ENCODE measurements at places on chromosomes 3 and 15.

- no peak for DNase-seq
Observed at GRCh38 chr3:188057124-188057523, 96.8 kb upstream of the LPP start.

GRCh38 chr3:87719060-87719459, 339.7 kb downstream of the CGGBP1 start:
- no peak for DNase-seq

DNA sequence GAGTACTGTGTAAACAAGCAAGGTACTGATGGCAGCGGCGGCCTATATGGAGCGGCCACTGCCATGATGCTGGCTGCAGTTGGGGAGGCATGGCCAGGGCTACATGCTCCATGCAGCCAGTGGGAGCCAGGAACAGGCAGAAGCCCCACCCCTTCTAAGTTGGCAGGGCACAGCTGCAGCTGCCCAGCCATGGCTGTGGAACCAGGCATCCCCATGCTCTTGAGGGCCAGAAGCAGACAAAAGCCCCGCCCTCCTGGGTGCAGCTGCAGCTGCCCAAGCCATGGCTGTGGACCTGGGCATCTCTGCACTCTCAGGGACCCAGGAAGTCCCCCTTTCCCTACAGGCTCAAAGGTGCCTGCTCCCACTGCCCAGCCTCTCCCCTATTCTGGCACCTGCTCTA, 150.9 kb downstream of the FMN1 start:
- no peak for DNase-seq

DNA sequence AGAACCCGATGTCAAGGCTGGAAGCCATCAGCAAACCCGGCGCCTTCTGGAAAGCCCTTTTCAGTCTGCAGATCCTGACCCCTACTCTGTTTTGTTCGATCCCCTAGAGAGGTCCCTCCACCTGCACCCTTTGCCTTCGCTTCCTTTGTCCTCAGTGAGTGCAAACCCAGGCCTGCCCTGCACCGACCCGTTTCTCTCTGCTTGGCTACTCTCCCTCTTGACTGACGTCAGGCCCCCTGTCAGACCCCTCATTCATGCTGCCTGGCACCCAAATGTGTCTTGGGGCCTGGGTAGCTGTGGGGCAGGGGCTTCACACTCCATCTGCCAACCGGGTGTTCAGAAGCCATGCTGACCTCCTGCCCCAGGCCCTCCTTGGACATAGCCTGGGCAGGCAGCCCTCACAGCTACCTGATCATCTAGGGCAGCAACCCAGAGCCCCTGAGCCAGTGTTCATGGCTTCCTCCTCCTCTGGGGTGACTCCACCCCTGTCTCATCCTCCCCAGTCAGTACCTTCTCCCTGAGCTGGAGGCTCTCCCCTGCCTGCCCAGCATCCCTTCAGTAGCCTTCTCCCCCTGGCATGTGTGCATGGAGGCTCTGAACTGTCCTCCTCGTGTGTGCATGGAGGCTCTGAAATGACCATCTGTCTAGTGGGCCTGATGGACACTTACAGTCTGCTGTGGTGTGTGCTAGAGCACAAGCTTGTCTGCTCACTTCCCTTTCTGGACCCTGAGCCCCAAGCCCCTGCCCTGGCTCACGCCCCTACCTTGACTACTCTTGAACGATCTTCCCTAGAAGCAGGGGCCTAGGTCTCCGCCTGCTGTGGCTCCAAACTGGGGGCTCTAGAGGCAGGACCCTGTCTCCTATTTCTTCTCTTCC, 69.4 kb downstream of the EXOG start:
- DNase-seq, result no peak

- DNase-seq, result no peak
Observed at GRCh38 chr15:38010395-38010794, 76.0 kb downstream of the TMCO5A start.

DNA sequence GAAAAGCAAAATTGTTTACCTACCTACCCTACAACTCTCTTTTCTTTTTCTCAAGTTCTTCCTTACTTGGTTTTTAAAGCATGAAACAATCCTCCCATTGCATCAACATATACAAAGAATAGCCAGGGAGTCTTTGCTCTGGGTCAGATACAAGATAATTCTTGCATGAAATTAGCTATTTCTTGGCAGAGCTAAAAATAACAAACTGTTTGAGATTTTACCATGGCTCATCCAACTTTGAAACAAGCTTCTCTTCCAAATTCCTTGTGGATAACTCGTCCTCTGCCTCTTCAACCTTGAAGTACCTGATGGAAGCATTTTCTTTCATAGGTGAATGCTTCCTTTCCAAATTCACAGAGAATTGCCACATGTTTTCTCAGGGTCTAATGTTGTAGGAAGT, 9.2 kb upstream of the CBLB start:
- DNase-seq, result no peak

GRCh38 chr3:184361532-184361931, at the start of the genes CLCN2 and POLR2H:
Gene CLCN2 (minus strand): TSS chr3:184361605. CDS start chr3:184361479, 126 bp downstream.
Gene POLR2H (plus strand): TSS chr3:184361710. CDS start chr3:184363493, 1,783 bp downstream.
- no peak for DNase-seq

GRCh38 chr15:42385206-42385979, 26.1 kb downstream of the CAPN3 start:
- no peak for DNase-seq

DNA sequence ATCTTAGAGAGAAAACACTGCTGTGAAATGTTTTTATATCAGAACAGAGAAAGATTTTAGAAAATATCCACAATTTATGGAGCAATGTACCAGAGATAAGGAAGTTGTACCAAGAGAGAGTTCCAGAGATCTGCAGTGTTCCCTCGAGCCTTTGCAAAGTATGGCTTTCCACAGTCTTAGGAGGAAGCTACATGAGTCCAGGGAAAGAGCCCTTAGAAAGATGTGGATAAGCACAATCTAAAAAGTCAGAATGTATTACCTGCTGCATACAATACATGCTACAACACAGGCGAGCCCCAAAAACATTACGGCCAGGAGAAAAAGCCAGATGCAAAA, 56.4 kb downstream of the ZNF860 start:
- DNase-seq, result no peak

DNA sequence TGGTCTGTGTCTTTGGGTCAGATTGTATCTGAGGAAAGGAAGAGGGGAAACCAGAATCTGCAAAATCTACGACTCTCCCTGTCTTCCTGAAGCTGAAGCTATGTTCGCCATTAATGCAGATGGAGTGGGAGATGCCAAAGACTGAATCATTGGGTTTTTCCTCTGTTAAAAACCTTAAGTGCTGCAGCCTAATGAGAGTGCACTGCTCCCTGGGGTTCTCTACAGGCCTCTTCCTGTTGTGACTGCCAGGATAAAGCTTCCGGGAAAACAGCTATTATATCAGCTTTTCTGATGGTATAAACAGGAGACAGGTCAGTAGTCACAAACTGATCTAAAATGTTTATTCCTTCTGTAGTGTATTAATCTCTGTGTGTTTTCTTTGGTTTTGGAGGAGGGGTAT, 24.0 kb downstream of the RMDN3 start:
- DNase-seq, result no peak

- DNase-seq, result peak; percentile 17
Observed at GRCh38 chr3:14925729-14926591, 21.4 kb upstream of the NR2C2 start.

GRCh38 chr15:68284616-68285258, 7.2 kb downstream of the FEM1B start:
- DNase-seq, result no peak

DNA sequence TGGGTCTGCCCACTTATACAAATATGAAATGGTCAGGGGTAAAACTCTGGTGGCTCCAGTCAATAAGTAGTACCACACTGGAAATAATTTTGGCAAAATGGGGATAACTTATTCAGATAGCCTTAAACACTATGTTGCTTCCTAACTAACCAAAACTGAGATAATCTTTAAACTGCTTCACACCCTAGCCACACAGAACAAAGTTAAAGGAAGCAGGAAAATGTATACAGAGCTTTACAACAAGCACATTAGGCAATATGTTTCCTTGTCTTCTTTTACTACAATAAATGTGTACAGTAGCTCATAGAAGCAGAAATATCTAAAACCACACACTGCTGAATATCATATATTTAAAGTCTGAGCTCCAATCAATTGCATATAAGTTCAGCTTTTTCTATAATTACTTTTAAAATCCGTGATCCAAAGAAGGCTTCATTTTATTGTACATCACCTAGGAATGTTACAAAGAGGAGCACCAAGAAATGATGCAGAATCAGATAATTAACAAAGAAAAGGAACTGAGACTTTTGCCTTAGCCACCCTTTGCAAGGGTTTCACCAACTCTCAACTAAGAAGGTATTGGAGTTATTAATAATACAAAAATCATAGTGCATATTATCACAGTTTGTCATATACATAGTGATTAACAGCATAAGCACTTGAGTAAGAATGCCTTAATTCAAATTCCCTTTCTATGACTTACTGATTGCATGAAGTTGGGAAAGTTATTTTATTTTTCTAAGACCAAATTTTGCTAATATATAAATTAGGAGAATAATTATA, 9.2 kb upstream of the SSR3 start:
- DNase-seq, result no peak

DNA sequence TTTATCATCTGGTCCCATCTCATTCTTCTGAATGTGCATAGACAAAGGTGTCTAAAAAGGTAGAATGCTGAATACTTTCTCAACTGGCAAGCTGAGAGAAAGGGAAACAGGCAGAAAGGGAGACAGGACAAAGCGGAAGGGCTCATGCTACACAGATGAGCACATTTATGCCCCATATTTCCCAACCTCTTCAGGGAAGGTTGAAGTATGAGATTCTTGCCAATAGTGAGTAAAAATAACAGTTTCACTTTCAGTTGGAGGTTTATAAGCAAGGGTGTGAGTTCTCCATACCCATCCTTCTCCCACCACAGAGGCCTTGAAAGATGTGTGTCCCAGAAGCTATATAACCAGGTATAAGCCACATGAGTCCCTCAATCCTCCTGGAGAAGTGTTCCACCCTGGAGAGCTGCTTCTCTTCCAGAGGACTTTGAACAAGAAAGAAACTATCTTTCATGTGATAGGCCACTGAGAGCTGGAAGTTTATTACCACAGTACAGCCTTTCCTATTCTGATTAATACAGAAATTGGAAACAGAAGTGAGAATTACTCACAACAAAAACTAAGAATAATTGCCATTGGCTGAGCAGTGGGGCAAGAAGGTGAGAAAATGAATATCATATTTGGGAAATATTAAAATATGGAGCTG, 709.4 kb upstream of the NR2F2 start:
- DNase-seq, result no peak

DNA sequence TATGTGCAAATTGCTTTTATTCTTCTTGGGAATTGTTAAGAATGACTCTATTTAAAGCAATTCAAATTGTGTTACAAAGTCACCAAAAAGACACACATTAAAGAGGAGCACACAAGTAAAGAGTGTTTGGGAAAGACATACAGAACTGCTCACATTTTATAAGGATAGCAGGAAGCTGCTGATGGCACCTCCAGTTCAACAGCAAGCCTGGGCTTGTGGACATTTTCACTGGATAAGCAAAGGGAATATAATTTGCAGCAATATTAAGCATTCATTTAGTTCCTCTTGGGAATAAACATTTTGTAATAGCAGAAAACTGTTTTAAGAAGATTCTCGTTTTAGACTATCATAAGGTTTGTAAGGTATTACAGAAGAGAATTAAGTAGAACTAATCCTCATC, 1271.9 kb downstream of the ZPLD1 start:
- DNase-seq, result no peak

DNA sequence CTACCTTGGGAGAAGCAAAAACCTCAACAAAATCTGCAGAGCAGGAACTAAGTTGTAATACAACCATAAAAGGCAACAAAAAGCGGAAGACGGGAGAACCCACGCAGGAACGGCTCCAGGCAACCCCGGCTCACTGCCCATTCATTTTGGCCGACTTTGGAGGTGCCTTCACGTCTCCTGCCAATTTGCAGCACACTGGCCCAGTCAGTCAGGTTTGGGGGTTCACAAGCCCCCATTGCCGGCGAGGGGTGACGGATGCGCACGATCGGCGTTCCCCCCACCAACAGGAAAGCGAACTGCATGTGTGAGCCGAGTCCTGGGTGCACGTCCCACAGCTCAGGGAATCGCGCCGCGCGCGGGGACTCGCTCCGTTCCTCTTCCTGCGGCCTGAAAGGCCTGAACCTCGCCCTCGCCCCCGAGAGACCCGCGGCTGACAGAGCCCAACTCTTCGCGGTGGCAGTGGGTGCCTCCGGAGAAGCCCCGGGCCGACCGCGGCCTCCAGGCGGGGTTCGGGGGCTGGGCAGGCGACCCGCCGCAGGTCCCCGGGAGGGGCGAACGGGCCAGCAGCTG, 463 bp downstream of the TERC start:
- no peak for DNase-seq

DNA sequence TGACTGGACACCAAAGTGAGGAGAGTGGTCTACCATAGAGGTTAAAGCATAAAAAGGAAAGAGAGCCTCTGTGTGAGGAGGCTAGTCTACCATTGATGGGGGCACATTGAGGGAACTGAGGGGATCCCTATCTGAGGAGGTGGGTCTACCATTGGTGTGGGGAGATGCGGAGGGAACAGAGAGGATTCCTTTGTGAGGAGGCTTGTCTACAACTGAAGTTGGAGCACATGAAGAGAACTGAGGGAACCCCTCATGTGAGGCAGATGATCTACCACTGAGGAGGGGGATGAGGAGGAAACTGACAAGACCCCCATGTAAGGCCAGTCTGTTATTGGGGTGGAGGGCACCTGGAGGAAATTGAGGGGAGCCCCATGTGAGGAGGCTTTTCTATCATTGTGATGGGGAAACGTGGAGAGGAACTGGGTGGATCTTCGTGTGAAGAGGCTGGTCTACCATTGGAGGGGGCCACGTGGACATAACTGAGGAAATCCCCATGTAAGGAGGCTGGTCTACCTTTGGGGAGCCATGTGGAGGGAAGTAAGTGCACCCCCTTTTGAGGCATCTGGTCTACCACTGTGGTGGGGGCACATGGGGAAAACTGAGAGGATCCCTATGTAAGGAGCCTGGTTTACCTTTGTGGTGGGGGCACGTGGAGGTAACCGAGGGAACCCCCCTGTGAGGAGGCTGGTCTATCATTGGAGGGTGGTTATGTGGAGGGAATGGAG, 160.1 kb downstream of the FBLN2 start:
- no peak for DNase-seq

- no peak for DNase-seq
Observed at GRCh38 chr15:59160880-59161593, 45.6 kb upstream of the LDHAL6B start.

DNA sequence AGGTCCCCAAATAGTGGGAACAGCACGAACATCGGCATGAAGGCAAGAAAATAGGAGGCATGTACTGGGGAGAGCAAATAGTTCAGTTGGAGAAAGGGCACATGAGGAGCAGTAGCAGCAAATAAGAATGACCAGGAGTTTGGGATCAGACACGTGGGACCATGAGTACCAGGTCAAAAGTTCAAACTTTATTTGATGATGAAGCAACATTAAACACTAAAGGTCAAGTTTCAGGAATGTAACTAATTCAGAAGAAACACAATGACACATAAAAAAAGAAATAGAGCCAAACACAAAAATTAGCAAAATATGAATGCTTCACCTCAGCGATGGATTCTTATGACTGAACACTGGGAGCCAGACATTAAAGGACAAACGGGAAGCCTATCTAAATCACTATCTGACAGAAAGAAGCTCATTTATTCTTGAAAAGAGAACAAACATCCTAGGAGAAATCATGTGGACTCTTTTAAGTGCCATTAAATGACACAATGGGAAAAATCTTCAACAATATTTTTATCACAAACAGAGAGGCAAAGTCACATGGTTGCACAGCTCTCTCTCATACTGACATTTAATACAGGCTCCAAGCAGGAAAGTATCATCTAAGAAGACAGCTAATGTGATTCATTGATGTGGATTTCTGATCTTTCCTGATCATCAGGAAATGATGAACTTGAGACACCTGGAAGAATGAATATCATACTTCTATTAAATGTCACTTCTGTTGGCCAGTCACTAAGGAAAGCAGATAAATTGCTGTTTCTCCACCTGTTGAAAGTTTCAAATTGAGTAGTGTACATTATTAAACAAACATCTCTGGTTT, 216.9 kb upstream of the THBS1 start:
- DNase-seq, result no peak
